ENCODE measurements at places on chromosomes 5 and 9.

DNA sequence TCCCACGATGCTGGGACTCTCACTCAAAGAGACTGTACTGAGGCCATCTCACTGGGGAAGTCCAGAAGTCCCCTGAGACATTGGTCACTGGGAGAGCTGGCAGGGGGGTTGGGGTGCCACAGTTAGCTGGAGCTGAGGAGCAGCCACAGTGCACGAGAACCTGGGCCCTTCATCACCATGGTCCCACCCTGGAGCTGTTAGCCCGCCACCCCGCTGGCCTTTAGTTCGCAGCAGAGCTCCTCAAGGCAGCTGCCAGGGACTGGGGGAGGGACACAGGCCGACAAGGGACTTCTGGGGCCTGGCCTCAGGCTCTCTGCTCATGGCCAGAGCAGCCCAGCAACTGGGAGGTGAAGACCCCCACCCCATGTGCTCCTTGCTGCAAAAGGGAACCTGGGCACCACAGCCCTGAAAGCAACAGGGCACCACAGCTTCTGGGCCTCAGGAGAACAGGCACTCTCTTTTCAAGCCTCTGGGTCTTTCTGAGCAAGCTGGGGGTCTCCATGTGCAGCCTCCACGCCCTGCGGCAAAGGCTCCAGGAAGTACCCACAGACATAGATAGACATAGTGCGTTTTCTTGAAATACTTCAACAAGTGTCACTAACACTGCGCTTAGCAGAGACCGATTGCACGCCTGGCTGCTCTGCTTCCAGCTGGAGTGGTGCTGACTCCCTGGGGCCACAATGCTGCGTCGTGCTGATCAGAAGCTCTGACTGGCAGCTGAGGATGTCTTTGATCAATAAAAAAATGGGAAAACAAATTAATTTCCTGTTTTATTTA lies 46.0 kb downstream of the VAV2 start:
- DNase-seq: no peak

GRCh38 chr5:166302166-166302565 lies 1989.3 kb upstream of the WWC1 start:
- DNase-seq: no peak

DNA sequence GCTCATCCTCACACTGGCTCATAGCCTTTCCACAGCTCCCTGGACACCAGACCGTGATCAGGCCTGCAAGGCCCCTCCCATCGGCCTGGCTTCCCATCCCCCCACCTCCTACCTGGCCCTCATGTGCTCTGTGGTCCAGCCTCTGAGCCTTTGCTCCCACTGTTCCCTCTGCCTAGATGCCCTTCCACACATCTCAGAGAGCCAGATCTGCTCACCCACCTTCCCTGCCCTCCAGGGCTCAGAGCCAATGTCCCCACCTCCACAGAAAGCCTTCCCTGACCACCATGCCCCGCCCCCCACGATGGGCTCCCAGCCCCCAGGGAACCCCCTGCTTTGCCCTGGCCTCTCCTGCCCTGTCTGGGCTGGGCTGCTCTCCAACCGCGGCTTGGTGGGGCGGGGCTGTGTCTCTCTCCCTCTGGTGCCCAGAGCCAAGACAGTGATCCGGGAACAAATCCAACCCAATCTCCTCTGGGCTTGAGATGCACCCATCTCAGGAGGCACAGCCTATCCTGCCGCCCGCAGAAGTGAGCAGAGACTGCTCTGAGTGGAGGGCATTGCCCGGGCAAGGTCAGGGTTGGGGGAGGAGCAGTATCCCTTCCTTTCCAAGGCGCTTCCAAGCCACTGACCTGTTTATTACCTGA lies 1.6 kb downstream of the NINJ1 start:
- no peak for DNase-seq

- DNase-seq: no peak
These were observed 121.4 kb upstream of the TMEM161B start for GRCh38 chr5:88390096-88390441.

- peak; percentile 31 for DNase-seq
These were observed 70.4 kb upstream of the CTSV start for GRCh38 chr9:97109194-97109811.

GRCh38 chr9:127526655-127527559 lies 75.6 kb downstream of the LRSAM1 start:
- DNase-seq: no peak

DNA sequence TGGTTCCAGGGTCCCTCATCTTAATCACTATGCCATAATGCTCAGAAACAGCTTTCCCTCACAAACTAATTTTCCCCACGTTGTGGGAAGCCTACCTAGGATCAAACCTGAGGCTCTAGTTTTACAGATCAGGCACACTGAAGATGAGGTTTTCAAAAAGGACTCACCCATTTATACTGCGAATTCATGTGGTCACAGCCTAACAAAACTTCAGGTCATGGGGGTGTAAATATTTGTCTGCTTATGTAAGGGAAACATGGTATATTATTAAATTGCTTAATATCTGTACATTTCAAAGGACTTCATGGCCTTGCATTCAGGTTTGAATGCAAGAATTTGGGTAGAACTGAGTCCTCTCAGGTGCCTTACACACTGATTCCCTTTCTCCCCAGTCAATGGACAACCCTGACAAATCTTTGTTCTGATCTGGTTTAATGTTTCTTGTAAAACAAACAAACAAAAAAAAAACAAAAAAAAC lies 12.1 kb downstream of the ZFAND5 start:
- no peak for DNase-seq

DNA sequence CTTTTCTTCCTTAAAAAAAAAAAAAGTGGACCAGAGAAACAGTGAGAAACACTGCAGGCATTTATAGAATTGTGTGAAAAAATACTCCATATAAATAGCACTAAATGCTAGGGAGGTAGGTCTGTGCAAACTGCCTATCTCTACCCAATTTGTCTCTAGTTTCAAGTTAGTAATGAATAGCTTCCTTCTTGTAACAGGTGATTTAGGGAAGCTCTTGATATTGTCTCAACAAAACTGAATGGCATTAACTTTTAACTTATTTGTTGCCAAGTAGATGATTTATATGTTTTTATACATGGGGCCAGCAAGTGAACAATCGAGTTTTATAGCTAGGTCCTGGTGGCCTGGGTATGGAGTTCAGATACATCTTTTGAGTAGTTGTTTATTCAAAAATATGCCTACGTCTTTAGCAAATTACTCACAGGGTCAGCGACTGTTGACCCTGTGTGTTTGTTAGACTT lies 283.6 kb downstream of the NR3C1 start:
- DNase-seq: no peak

GRCh38 chr9:35026671-35027070 lies 37.1 kb downstream of the DNAJB5 start:
- no peak for DNase-seq

- no peak for DNase-seq
These were observed 254.5 kb downstream of the RASEF start for GRCh38 chr9:82808478-82808877.

GRCh38 chr5:161278739-161279660 lies 267.5 kb downstream of the GABRB2 start:
- DNase-seq: no peak

DNA sequence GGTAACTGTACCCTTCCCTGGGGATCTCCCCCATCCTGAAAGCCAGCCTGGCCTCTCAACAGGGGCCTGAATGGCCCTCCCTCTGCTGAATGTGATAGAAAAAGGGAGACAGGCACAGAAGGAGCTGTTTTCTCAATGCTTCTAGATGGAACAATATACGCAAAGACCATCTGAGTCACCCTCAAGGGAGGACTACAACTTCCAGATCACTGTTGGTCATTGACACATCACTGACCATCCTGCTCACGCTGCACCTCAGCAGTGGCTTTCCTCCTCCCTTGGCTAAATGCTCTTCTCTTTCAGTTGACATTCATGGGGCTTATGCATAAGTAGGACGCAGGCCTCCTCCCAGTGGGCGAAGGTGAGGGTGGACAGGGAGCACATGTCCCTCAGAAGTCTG lies 112.2 kb upstream of the SHB start:
- no peak for DNase-seq

DNA sequence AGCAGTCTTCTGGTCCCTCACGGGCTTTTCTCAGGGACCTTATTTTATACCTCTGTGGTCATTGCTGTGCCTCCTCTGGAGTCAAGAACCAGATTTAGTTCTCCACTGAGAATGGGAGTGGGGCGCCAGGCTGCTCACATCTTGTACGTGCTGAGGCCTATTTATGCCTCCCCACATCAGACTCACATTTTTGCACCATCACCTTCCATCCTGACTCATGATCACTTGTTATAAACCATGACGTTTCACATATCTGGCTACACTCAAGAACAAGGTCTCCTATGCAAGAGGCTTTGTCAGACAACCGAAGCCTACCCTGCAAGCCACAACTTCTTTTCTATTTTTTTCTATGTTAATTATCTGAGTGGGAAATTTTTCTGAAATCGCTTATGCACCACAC lies 10.7 kb downstream of the PRUNE2 start:
- no peak for DNase-seq

- DNase-seq: no peak
These were observed 369.4 kb upstream of the DMAC1 start for GRCh38 chr9:8168916-8169438.

GRCh38 chr9:90097237-90097636 lies 492.4 kb downstream of the GADD45G start:
- no peak for DNase-seq

GRCh38 chr5:103915081-103915480 lies 352.5 kb upstream of the NUDT12 start:
- no peak for DNase-seq

DNA sequence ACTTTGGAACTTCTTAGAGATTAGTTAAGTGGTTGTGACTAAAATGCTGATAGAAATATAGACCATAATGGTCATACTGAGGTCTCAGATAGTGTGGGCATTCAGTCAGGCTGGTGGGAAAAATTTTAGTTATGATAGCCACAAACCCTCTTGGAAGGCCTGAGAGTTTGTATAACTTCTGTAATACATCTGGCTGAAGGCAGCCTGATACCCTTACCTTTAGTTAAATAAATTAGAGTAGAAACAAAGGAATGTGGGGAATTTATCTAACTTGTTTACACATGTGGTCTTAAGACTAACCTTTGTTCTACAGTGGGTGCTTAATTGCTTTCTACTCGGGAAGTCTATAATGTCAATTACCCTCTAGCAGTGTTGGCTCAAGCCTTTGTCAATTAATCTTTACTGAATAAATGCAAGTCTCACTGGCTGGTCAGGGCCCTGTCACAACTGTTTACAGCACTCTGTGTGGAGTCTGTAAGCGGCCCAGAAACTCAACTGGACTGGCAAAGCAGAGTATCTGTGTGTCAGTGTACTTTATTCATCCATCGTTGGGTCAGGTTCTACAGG lies 184.0 kb downstream of the FBXO4 start:
- no peak for DNase-seq

DNA sequence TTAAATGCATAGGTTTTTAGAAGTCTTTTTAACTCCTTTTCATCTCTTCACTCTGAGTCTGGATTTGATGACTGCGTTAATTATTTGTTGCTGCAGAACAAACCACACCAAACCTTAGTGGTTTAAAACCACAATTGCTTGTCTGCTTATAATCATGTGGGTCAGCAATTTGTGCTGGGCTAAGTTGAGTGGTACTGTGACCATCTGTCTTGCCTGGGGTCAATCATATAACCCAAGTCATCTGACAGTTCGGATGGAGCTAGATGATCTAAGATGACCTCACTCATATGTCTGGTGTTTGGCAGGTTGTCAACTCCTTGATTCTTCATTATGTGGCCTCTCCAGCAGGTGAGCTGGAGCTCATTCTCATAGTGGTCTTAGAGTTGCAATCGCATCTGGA lies 219.1 kb upstream of the ELAVL2 start:
- DNase-seq: no peak

GRCh38 chr5:1343931-1344901 lies 683 bp downstream of the CLPTM1L start:
- no peak for DNase-seq

- DNase-seq: no peak
These were observed 441.8 kb upstream of the CCNG1 start for GRCh38 chr5:162995568-162995967.

DNA sequence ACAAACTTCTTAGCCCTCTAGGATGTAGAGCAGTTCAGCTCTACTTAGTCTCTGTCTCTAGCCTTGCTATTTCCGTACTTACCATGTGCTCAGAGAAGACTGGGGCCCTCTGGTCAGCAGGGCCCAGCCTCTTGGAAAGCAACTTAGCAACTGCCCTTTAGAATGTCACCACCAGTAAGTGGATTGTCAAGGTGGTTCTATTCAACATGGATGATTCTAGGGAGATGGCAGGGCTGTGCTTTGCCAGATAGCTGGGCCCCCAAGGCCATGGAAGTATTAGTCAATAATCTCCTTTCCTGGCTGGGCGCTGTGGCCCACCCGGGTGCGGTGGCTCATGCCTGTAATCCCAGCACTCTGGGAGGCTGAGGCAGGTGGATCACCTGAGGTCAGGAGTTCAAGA lies 177.6 kb upstream of the MVB12B start:
- DNase-seq: no peak

DNA sequence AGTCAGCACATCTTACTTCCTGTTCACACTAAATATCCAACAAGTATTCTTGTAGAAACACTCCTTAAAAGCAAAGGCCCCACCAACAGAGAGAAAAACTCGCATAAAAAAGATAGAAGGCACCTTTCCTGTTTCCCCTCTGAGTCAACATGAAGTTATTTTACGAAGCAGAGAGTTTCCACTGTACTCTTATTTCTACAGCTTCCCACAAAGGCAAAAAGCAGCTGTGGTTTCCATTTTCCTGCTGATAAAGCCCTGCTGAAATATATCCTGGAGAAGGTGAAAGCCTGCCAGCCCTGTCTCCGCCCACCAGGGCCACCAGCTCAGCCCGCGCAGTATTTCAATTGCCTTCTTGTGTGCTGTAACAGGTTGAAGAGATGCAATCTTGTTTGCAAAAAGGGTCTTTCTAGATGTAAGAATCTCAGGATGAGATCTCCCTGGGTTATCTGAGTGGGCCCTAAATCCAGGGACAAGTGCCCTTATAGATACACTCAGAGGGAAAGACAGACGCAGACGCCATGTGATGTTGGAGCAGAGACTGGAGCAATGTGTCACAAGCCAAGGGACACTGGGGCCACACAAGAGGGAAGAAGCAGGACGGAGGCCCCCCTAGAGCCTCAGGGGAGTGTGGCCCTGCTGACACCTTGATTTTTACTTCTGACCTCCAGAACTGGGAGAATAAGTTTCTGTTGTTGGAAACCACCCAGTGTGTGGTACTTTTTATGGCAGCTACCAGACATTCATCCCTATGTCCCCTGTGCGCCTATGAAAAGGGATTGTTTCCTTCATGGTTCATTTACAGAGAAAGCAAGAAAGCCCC lies 19.9 kb downstream of the SEMA4D start:
- DNase-seq: no peak

DNA sequence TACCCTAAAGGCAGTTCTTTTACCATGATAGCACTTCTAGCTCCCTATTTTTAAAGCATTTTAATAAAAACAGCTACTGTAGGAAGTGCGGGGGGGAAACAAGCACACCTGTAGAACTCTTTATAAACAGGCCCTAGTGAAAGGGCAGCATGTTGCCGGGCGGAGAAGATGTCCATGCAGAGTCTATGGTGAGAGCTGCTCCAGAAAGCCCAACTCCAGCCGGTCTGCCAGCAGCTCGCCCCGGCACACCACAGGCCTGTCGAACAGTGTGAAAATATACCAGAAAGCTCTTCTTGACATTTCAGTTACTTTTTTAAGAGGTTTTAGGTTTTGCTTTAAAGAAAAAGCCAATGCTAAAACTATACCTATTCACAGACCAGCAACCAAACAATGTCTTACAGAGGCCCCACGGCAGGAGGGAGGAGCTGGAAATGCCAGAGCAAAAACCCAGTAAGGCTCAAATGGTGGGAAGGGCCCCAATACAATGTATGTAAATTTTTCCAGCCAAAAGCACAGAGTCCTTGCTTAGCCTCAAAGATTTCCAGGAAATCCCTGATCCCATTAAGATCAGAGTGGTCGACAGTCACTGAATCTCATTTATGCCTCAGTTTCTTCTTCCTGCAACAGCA lies 121.2 kb downstream of the SAXO1 start:
- DNase-seq: no peak

- no peak for DNase-seq
These were observed 1.1 kb upstream of the G3BP1 start for GRCh38 chr5:151770383-151771258.
